Lung (tissue), 17 donors: ENCODE measurements at places on chromosomes 7 and 10. TPM values are rescaled to one million over a fixed set of nuclear protein-coding genes. Genes with fewer than 3 reads are reported as not detected.
A peak's percentile ranks its signal among the peaks of the same experiment; 100 is the strongest.

DNA sequence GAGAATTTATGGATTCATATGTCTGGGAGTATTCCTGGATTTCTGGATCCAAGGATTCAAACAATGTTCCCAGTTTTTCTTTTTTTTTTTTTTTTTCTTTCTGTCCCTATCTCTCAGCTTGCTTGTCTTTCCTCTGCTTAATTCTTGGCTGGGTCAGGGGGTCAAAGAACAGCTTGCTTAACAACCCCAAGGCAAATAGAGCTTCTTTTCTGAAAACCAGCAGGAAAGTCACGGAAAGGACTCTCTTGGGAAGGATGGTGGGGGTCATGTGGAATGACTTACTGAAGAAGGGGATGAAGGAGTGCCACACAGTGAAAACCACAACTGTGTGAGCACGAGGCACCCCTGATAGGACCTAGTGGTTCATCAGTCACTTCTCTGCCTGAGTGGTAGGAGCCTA is 36.1 kb downstream of the GRK5 start:
- no peak for DNase-seq

GRCh38 chr7:84060760-84061261 is 133.8 kb downstream of the SEMA3A start:
- no peak for DNase-seq

- DNase-seq: no peak
These were observed 28.4 kb downstream of the ZNF33A start for GRCh38 chr10:38038932-38039245.

The CALHM1 gene
- total RNA-seq: not detected

The CRPPA gene
- total RNA-seq: 3.6 TPM

DNA sequence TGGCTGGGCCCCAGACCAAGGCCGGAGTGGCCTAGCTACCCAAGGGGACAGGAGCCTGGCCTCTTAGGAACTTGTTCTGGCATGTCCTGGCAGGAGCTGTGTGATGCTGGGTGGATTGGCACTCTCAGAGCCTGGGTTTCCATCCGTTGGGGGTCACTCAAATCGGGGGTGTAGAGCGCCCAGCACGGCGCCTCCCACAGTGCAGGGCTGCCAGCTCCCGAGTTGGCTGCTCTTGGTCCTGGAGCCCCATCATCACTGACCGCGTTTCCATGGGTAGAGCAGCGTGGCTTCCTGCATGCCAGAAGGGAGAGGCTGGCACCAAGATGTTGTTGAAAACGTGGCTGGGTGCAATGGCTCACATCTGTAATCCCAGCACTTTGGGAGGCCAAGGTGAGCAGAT is 70.3 kb downstream of the UNCX start:
- no peak for DNase-seq

DNA sequence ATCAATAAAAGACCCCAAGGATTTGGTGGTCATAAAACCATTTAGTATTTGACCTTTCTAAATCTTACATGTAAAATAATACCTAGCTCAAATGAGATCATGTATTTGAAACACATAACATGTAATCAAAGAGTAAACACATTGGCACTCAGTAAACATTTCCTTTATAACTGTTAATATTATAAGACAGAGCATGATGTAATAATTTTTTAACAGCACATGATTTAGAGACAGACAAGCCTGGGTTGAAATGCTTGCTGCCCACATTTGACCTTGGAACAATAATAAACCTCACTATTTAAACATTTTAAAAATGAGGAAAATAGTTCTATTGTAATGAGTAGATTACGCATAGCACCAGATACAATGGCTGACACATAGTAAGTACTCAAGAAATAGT is 105.2 kb upstream of the GPR141 start:
- DNase-seq: no peak

GRCh38 chr10:102450124-102450373 is 1.3 kb downstream of the C10orf95 start:
- no peak for DNase-seq

The C10orf53 gene
- total RNA-seq: 0.09 TPM

DNA sequence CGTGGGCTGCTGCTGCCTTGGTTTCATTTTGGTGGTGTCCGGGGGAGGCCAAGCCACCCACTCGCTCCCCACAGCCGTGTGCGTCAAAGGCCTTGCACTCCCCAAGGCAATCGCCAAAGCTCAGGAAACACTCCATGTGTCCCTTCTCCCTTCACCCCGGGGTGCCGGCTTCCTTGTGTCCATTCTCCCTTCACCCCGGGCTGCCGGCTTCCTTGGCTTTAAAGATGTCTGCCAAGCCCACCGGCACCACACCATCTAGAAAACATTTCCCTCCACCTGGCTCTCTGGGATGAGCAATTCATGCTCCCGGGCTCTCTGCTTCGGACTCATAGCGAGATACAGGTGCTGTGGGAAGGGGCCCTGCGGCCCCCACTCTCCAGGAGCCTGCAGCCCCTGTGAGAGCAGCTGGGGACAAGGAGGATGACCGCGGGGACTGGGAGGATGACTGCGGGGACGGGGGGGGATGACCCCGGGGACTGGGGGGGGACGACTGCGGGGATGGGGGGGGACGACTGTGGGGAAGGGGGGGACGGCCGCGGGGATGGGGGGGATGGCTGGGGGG is 322.1 kb downstream of the DNAJB6 start:
- DNase-seq: no peak

The CRTAC1 gene
- total RNA-seq: 82.4 TPM

The ZNF727 gene
- total RNA-seq: 4.4 TPM

DNA sequence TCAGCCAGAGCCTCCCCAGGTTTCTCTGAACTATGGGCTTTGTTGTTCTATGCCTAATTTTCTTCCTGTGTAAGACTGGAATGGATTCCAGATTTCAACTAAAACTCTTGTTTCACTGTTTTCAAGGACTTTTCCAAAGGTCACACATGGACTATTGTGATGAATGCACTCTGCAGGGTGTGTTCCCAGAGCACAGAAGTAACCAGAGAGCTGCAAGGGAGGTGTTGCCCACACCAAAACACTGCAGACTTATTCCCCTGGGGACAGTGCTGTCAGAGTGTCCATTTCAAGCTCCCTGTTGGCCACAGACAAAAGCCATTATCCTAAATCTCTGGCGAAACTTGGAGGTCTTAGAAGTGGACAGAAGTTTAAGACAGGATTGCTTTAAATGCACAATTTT is 231.6 kb downstream of the TRIL start:
- DNase-seq: no peak

DNA sequence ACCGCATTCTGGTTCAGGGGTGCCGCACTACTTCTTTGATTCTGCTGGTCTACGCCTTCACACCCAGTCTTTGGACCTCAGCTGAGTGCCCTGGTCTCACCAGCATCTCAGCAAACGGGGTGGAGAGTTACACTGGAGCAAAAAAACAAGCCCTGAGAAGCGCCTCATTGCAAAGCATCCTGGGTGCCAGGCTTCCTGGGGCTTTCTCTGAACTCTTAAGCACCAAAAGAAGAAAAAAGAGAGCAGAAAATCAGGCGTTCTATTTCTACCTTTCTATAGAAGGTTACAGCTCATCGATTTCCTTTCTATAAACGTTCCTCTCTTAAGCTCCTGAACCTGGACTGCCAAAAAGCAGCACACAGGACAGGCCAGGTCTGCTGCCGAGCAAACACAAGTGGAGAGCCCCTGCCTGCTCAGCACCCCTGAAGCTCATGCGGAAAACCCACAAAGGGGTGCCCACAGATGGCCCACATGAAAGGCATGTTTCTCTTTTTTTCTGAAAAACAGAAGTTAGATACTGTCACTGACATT is 217.9 kb downstream of the SFMBT2 start:
- DNase-seq: no peak

DNA sequence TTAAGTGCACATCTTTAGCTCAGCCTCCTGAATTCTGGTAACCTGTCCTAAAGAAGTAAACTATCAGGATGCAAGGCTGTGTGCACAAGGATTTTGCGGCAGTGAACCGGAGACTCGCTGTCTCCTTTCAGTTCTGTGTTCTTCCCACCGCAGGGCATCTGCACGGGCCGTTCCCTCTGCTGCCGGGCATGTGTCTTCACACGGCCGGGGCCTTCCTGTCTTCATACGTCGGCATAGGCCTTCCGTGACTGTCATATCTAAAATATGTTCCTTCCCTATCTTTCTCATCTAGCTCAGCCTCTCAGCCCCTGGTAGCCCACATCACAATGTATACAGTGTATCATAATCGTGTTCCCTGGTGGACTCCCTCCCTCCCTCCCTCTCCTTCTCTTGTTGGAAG is 16.4 kb downstream of the PALD1 start:
- DNase-seq: no peak

The GBX1 gene
- total RNA-seq: not detected

GRCh38 chr7:20012100-20012499 is 205.1 kb downstream of the MACC1 start:
- no peak for DNase-seq

DNA sequence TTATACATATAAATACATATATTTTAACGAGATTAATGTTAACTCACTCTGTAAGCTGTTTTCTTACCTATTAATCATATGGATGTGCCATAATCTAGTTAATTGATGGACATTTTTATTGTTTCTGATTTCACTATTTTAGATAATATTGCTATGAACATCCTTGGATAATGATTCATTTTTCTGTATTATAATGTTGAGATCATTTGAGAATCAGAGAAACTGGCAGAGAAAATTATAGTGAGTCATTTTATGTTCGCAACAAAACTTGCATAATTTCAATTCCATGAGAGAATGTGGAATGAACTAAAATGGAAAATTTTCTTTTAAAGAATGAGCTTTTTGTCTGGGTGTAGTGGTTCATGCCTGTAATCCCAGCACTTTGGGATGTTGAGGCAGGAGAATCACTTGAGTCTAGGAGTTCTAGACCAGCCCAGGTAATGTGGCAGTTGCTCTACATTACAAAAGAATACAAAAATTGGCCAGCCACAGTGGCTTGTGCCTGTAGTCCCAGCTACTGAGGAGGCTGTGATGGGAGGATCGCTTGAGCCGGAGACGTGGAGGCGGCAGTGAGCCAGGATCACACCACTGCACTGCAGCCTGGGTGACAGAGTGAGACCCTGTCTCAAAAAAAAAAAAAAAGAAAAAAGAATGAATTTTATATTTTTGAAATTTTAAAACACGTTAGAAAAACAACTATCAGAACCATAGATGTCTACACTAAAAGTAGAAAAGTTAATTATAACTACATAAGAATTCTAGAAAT is 40.5 kb downstream of the PAPSS2 start:
- no peak for DNase-seq

GRCh38 chr10:74924251-74924963 is 98.0 kb downstream of the KAT6B start:
- peak; percentile 94 for DNase-seq

The CLCN1 gene
- total RNA-seq: not detected

GRCh38 chr10:30917789-30918188 is 113.9 kb downstream of the ZNF438 start:
- DNase-seq: no peak

GRCh38 chr10:101903827-101904550 is 60.4 kb upstream of the KCNIP2 start:
- DNase-seq: peak; percentile 29

- peak; percentile 88 for DNase-seq
These were observed 85.2 kb downstream of the VTI1A start for GRCh38 chr10:112532189-112532588.

GRCh38 chr7:17822547-17823173 is 117.6 kb downstream of the SNX13 start:
- DNase-seq: no peak

GRCh38 chr7:106193661-106194060 is 81.5 kb upstream of the SYPL1 start:
- DNase-seq: no peak

DNA sequence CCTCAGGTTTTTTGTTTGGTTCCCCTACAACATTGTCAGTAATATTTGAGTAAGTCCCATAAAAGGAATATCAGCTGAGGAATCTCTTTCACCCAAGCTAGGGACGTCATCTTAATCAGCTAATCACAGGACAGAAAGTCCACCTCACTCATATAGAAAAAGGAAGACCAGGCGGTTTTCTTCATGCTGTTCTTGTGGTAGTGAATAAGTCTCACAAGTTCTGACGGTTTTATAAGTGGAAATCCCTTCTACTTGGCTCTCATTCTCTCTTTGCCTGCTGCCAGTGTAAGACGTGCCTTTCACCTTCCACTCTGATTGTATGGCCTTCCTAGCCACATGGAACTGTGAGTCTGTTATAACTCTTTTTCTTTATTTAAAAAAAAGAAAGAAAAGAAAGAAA is 308.1 kb upstream of the PFKP start:
- DNase-seq: no peak

GRCh38 chr7:116209561-116210070 is 723 bp upstream of the TES start:
- no peak for DNase-seq

DNA sequence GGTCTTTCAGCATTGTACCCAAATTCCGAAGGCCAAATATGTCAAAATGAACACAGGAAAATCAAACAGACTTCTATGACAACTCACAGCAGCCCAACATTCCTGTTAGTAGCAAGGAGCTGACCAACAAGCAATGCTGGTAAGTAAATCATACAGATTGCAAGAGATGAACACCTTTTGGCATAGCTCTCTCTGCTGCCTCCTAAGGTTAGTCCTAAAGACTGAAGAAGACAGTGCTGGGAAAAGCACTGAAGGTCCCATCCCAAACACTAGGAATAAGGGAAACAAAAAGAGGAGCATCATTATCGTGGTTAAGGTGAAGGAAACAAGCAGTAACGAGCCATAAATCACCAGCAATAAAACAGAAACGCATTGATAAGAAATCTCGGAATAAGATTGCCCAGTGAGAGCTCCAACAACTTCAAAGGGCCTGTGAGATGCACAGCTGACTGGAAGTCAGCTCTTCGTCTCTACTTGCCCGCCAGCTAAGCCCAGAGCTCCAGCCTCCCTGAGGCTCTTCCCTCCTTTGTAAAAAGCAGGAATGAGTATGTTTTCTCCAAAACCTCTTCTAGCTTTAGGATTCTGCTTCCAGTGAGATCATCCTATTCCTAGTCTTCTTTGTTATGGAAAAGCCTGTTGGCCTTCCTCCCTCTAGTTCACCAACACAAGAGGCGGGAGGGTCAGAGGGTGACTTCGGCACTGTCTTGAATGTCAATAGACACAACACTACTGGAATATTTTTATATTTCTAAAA is 15.3 kb downstream of the NUDT5 start:
- no peak for DNase-seq

The STMP1 gene
- 33.1 TPM for total RNA-seq

- DNase-seq: peak; percentile 95
These were observed 308.8 kb downstream of the SFMBT2 start for GRCh38 chr10:7102084-7102483.

DNA sequence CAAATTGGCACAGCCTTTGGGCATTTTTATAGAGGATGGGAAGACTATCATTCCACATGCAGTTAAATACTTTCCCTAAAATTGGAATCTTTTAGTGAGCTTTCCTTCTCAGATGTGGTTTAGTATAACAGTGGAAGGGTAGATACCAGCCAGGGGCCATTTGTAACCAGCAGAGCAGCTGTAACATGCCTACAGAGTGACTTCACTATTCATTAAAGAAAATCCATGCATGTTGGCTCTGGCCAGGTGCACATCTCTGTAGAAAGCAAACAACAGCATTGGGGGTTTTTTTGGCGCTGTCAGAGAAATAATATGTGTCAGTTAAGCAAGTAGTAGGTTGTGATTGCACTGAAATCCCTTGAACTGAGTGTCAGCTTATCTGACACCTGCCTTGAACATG is 115.6 kb downstream of the LHFPL3 start:
- no peak for DNase-seq
